RCC 7860 (cell line): ENCODE measurements at places on chromosomes 2 and 18.

DNA sequence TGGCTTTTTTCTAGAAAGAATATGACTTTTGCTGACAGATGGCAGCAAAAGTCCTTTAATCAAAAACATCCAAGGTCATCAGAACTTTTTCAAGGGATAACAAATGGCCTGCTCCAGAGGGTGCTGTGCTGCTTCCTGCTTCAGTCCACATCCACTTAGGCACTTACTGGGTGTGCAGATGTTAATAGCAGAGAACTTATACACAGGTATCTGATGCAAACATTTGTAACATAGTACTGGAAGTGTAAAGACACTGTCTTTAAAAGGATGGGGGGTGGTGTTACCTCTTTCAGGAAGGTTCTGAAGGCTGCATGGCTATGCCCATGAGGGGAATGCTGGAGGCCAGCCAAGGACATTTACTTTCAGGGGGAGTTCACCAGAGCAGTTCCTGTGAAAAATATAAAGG lies 5.5 kb downstream of the HOXD8 start:
- DNase-seq = peak; percentile 44

- DNase-seq = no peak
Observed at GRCh38 chr2:205473791-205474190, 208.5 kb upstream of the NRP2 start.

DNA sequence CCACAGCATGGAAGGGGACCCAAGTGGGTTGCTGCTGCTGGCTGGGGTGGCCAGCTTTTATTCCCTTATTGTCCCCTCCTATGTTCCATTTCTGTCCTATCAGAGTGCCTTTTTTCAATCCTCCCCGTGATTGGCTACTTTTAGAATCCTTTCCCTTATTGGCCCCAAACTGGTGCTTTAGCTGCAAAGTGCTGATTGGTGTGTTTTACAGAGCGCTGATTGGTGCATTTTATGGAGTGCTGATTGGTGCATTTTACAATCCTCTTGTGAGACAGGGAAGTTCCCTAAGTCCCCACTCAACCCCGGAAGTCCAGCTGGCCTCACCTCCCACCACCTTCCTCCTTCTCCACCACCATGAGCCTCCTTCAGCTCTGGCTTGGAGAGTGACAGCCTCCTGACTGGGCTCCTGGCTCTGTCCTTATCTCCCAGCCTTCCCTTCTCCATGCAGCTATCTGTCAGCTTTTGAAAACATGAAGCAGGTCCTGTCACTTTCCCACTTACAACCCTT lies 20.7 kb upstream of the PLB1 start:
- no peak for DNase-seq

- no peak for DNase-seq
Observed at GRCh38 chr2:6944555-6944954, 27.3 kb downstream of the RNF144A start.

- peak; percentile 63 for DNase-seq
Observed at GRCh38 chr18:6729247-6730091, at the start of gene ARHGAP28. TSS of gene ARHGAP28 (plus strand) at chr18:6729716. CDS start at chr18:6729822, 106 bp downstream.

DNA sequence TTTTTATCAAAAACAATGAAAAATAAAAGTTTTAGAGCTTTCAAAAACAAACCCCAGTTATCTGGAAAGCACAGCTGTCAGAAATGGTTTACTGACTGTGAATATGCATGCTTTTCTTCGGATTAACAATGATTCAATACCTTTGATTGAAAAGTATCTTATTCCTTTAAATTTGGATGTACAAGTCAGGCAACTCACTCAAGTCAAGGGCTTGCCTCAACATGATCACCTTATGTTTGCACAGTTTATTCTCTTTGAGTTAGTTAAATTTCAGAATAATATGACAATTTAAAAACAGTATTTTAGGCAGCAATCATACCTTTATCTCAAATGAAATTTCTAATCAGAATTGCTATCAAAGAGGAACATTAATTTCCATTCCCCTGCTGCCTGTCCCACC lies 108.8 kb upstream of the FOSL2 start:
- DNase-seq = no peak

DNA sequence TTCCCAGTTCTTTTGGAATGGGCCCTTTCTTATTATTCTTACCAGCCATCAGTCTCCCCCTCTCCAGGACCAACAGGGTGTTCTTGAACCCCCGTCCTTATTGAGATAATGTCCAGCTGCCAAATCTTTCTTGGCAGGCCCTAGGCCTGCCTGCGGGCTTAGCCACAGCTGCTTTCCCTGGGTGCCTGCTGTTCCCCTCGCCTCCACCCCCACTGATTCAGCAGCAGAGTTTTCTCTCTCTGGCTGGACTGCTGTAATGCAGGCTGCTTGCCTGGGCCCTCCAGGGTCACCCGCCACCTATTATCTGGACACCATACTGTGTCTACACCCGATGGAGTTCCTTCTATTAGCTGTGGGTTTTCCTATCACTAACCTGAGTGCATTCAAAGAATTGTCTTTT lies 395.4 kb upstream of the ATP5MC3 start:
- DNase-seq = no peak

DNA sequence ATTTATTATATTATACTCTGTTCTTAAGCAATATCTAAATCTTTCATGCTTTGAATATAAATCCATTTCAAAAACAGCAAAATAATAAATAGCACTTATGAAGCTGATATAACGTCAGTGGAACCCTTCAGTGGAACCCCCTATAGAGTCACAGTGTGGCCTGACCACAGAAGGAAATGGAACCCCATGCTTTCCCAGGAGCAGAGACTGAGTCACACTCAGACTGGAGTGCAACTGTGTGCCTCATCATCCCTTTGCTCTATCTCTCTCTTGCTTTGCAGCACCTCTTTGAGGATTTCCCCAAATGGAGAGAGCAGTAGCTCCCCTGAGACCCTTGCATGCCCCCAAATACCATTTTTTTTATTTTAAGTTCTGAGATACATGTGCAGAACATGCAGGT lies 13.1 kb downstream of the NXPH2 start:
- DNase-seq = no peak

DNA sequence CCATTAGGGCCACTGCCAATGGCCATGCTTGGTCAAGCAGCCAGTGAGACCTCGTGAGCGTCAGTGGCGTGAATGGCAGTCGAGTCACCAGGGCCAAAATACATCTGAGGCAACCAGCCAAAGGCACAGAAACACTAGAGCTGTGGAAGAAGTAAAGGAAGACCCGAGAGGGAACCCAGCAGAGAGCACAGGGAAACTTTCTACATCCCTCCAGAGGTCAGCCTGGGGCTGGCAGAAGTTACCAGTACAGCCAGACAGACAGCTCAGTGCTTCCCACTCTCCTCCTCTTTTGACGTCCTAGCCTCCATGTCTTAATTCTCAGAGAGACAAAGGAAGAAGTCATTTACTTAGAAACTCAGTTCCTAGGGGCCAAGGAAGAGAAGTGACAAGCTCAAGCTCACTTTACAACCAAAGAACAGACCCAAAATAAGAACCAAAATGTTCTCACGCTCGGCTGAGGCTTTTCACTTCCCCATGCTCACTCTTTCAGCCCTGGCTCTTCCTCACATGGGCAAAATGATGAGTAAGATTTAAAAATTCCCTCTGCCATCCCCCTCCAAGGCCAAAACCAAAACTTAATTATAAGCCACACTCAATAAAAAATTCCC lies 8.7 kb downstream of the CYRIA start:
- DNase-seq = peak; percentile 62

DNA sequence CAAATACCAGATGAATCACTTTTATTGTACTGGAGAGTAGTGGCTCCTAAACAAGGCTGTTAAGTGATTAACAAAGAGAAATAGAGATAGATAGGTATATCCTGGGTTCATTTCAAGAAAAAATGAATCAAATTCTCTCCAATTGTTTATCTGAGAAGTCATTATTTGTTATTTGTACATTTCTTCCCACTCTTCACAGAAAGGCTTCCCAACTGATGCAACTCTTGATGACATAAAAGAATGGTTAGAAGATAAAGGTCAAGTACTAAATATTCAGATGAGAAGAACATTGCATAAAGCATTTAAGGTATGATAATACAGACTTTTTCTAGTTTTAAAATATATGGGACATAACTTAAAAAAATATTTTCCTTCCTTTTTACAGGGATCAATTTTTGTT lies 7.9 kb downstream of the SSB start:
- no peak for DNase-seq

GRCh38 chr2:19866771-19867170 lies 35.0 kb downstream of the TTC32 start:
- DNase-seq = peak; percentile 41

DNA sequence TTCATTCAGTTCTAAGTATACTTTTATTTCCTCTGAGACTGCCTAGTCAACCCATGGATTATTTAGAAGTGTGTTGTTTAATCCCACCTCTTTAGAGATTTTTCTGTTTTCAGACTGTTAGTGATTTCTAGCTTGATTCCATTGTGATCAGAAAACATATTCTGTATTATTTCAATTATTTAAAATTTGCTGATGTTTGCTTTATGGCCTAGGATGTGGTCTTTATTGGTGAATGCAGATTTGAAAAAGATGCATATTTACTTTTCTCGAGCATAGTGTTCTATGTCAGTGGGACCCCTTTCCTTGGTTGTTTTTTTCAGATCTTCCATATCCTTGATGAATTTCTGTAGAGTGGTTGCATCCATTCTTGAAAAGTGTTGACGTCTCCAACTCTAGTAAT lies 487.2 kb upstream of the HS6ST1 start:
- DNase-seq = no peak

DNA sequence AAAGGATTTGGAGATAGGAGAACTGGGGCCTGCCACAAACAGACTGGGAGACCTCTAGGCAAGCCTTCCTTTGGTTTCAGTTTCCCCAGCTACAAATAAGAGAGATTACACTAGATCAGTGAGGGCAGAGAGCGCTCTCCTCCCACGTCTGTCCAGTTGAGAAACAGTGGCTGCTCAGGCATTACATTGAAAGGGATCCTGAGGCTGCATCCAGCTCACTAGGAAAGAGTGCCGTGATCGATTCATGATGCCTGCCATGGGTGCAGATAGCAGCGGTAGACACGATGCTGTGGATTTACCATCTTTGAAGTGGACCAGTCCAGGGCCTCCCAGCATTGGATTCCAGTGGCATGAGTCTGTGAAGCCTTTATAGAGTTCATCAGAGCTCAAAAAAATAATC lies 62.6 kb downstream of the EN1 start:
- DNase-seq = no peak

DNA sequence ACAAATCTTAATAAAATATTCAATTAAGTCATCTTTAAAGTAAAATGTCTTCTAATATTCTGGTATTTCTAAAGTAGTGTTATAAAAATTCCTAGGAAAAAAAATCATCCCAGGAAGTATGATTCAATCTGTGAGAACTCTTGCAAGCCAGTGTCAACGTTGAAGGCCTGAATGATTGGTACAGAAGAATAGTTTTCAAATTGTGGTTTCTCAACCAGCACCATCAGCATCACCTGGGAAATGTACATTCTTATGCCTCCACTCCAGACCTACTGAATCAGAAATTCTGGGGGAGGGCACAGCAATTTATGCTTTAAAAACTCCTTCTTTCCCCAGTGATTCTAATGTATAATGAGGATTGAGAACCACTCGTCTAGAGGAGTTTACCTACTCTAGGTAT lies 62.3 kb upstream of the C2orf15 start:
- DNase-seq = no peak

DNA sequence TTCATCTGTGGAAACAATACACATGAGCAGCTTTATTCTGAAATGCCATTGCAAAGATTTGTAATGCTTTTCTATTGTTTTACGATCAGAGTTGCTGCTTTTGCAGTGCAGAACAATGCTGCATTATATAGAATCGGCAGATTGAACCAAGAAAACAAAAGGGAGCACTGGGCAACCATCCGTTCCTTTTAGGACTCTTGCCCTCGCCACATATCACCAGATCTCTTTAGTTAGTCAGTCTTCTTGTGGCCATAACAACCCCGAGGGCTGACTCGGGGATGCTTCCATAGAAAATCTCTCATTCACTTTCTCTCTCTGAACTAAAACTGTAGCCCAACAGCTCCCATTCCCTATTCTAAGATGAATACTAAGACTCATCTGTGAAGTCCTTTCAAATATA lies 340.4 kb downstream of the NRXN1 start:
- DNase-seq = no peak

GRCh38 chr2:16162491-16163040 lies 222.2 kb downstream of the MYCN start:
- DNase-seq = no peak

- no peak for DNase-seq
Observed at GRCh38 chr18:11678211-11678610, 10.9 kb upstream of the GNAL start.

- no peak for DNase-seq
Observed at GRCh38 chr2:157085522-157085921, 172.0 kb upstream of the GALNT5 start.

GRCh38 chr2:235810846-235811245 lies 317.0 kb downstream of the AGAP1 start:
- DNase-seq = no peak

DNA sequence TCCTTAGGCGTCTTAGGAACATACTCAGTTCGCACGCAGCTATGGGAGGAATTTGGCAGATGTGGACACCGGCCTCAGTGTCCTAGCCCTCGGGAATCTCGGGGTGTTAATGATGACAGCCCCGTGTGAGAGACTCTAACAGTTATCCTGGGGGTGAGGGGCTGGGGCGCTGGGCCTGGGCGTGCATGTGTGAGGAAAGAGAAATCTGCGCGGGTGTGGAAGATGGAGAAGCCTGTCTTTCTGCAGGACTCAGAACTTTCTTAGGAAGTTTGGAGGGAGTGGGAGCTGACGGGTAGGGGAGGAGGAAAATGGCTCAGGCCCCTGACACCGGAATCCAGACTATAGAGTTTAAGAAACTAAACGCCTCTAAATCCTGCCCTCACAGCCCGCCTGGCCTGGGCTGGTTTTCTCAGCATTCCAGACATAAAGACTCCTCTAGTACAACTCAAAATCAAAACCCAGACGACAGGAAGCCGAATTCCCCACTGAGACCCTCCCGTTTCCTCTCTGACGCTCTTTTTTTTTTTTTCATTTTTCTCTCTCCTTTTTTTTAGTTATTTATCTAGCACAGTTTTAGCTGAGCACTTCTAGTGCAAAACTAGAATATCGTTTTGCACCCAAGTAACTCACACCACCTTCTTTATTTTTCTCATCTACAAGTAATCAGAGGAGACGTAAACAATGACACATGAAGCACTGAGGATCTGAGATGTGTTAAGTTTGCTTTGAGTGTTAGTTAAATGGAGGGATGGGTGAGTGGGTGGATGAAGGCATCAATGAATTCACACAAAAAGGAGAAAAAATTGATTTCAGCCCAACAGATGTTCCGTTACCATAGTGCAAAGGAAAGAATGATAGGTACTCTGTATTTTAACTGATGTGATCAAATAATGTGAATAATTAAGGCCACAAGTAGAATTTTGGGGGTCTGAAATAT lies 1.2 kb upstream of the HAAO start:
- no peak for DNase-seq

DNA sequence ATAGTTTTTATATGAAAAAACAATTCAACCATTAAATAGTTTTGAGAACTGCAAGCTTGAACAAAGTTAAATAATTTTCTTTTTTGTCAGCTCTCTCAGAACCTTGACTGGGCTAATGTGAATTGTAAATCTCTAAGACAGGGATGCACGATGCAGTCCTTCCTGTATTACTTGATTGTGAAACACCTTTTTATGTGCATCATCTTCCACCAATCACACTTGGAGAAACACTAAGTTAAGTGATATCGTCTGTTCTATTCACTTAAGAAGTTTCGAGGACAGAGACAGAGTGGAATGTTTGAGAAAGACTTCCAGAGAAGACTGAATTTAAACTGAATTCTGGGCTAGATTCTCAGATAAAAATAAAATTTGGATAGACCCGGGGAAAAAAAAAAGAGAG lies 238.2 kb downstream of the MREG start:
- no peak for DNase-seq

- DNase-seq = peak; percentile 23
Observed at GRCh38 chr2:202104286-202104870, 31.3 kb downstream of the KIAA2012 start.
